ENCODE measurements at places on chromosomes 3 and 15.

GRCh38 chr3:48655606-48656005 lies 7.1 kb downstream of the CELSR3 start:
- no peak for DNase-seq

DNA sequence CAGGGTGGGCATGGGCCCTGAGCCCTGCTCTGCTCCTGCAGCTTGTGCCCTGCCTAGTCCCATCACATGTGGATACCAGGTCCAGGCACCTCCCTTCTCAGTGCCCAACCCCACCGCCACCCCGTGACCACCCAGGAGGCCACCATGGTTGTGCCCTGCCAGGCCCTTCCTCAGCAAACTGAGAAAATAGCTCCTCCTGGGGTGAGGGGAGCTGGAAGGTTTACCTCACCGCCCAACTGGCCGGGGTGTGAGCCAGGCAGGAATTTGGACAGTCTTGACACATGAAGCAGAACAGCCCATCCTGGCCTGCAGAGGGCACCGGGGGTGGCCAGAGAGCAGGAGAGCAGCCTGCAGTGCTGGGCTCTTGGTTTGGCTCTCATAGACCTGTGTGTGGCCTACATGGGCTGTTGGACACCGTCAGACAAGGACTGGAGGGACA lies 11.4 kb upstream of the C3orf22 start:
- no peak for DNase-seq

GRCh38 chr15:56371495-56372147 lies 6.4 kb downstream of the TEX9 start:
- no peak for DNase-seq

- no peak for DNase-seq
These were observed at the start of gene CCR5 for GRCh38 chr3:46370839-46371518. Gene CCR5, plus strand, starts transcription at chr3:46370946. Its CDS starts 1,957 bp downstream, at chr3:46372903.

DNA sequence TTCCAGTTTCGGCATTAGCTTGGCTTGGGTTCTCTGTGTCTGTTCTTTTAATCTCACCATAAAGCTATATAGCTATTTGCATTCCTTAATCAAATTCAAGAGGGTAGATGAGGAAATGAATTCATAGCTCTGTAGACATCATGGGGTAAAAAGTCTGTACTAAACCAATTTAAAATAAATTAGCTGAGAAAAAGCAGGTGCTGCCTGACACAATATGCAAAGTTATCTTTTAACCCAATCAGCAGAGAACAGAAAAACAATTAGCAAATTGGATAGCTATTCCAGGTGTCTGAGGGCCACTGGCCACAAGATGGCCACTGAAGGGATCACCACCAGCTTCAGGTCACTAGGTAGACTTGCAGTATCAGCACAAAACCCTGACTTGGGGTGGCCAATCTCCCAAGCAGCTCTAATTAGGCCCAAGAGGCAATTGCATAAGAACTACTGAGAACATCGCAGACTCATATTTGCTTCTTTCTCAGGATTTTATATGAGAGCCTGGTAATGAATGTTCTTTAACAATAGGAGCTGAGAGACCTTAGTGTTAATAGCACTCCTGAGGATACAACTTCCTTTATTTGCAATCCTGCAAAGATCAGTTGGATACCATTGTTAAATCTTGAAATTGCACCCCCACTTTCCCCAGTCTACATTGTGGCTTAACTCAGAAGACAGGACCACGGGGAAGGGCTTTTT lies 494.3 kb downstream of the PDCD6IP start:
- DNase-seq = no peak

DNA sequence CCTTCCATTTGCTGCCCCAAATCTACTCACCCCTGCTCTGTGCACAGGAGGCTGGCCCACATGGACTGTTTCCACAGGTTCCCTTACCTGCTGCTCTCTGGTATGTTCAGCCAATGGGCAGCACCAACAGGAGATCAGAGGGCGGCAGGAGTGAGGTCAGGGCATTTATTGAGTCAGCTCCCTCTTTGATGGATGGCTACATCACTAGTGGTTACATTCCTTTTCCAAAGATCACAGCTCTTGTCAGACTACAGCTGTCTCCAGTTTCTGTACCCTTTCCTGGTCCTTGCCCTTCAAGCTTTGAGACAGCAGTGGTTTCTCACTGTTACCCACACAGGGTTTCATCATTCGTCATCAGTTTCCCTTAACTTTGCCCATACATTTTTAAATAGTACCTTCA lies 325.1 kb downstream of the SUCLG2 start:
- DNase-seq = no peak

DNA sequence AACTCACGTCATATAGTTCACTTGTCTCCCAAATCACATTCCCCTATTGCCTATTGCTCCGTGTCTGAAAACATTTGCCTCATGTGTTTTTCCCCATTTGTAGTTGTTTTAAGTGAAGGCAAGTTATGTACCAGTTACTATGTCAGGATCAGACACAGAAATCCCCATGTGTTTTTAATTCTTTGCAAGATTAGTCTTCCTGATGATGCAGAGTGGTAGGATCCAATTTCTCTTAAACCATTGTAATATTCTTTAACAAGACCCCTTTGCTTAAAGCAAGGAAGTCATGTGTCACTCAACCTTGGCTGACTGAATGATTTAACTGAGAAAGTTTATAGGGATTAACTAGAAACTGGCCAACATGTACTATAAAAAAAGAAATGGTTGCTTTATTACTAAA lies 164.4 kb downstream of the OPA1 start:
- DNase-seq = no peak

DNA sequence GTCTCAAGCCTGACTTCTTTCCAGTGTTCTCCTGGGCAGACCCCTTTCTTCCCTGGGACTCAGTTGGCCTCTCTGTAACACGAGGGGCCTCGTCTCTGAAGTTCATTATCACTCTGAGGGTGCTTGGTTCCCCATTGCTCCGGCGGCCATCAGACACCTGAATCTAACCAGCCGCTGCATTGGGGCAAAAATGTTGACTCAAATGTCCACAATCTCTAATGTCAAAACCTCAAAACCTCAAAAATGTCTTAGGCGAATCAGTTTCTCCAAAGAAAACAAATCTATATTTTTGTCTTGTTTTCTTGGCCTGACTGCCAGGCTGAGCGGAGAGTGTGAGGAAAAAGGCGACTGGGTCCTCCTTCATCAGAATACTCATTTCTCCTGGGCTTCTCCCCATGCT lies 220.7 kb downstream of the VPS13C start:
- no peak for DNase-seq

- DNase-seq = no peak
These were observed 316.7 kb downstream of the CHL1 start for GRCh38 chr3:513301-513700.

- DNase-seq = no peak
These were observed 177.2 kb downstream of the TP63 start for GRCh38 chr3:189808246-189809007.

DNA sequence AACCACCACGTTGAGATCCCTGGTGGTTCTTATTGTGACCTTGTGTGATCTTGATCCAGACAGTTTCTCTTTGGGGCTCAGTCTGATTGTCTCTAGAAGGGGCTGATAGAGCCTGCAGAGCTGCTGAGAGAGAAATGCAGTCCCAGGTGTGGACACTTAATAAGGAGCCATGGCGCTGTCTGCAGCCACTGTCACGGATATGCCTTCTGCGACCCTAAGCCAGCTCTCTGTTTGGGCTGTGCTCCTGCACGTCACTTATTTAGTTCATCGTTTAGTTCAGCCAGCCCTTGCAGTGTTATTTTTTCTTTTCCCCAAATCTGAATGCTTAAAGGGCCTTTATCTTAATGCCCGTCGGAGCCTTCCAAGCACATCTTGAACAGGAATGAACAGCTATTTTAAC lies 12.0 kb downstream of the SLC6A1 start:
- DNase-seq = no peak

GRCh38 chr15:101264911-101265641 lies 12.2 kb downstream of the SELENOS start:
- DNase-seq = no peak

GRCh38 chr15:37872661-37873060 lies 61.8 kb upstream of the TMCO5A start:
- DNase-seq = peak; percentile 15

DNA sequence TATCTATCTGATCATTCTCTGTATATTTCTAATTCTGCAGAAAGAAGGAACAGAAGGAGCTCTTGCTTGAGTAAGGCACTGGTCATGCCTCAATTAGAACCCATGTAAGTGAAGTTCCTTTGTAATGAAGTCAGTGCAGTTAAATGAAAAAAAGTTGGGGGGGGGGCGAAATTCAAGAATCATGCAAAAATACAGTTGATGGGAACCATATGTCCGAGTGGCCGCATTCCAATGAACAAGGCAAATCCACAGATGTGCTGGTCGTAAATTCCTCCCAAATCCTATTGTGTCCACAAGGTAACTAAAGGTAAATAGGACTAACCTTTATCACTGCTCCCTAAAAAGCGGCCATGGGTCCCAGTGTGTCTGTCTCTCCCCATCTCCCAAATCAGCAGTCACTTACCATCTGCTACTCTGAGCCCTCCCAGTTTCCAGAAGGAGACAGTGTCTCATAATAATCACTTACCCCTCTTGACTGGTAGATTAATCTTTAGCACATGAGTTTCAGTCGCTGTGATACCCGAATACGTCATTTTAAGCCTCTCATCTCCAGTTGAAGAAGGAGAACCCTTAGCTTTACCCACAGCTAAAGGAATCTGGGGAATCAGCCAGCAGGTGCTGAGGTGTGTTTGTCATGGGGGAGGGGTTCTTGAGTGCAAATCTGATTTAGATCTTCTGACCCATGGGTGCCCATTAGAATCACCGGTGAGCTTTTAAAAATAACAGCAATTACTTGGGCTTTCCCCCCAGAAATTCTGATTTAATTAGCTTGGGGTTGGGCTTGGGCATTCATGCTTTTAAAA lies 56.3 kb upstream of the EPHB3 start:
- no peak for DNase-seq

GRCh38 chr3:16085410-16085809 lies 89.1 kb upstream of the GALNT15 start:
- no peak for DNase-seq

DNA sequence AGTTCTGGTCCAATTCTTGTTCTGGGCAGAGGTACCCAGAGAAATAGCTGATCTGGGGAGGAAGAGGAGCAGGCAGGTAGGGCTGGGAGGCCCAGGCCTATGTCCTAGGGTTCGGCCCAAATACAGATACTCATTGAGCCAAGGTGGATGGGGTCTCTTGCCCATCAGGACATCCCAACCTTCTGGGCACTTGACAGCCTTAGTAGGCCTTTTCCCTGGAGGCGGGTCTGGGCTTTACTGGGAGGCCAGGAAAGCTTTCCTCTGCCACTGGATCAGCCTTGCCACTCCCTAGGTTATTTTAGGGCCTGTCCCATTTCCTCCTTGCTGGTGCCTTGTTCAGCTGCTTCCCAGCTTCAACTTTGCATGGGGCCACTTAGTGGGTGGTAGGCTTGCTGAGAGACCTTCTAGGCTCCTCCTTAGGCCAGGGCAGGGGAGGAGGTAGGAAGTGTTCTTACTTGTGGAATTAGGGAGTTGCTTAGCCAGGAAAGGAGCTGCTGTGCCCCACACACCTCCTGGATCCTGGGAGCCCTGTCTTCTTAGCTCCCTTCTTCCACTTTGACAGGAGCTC lies 9.7 kb downstream of the TEX264 start:
- no peak for DNase-seq

- DNase-seq = no peak
These were observed 405.5 kb downstream of the ZNF385D start for GRCh38 chr3:21345382-21345976.

GRCh38 chr15:90761629-90762028 lies 44.5 kb downstream of the BLM start:
- no peak for DNase-seq

DNA sequence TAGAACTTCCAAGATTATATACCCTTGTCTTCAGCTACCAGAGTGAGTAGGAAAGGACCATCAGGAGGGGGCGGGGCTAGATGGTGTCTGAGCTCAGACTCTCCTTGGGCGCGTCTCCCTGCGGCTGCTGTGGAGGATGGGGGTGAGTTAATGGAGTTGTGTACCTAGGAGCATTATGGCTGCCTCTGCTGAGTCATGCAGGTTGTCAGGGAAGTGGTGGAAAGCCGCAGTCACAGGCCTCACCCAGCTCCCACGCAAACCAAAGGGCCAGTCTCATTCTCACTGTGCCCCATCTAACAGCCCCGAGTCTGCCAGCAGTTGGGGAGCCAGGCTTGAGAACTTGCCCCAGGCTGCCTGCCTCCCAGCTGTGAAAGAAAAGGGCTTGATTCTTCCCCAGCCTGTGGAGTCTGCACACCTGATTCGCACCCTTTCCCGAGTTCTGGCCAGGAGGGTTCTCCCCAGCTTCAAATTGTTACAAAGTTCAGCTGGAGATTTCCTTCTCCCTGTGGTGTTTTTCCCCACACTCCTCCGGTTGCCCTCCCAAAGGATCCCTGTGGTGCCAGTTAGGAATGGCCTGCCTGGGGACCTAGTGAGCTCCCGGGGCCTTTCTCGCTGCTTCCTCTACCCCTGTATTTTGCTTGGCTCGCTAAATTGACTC lies 143.3 kb downstream of the HCN4 start:
- DNase-seq = no peak

DNA sequence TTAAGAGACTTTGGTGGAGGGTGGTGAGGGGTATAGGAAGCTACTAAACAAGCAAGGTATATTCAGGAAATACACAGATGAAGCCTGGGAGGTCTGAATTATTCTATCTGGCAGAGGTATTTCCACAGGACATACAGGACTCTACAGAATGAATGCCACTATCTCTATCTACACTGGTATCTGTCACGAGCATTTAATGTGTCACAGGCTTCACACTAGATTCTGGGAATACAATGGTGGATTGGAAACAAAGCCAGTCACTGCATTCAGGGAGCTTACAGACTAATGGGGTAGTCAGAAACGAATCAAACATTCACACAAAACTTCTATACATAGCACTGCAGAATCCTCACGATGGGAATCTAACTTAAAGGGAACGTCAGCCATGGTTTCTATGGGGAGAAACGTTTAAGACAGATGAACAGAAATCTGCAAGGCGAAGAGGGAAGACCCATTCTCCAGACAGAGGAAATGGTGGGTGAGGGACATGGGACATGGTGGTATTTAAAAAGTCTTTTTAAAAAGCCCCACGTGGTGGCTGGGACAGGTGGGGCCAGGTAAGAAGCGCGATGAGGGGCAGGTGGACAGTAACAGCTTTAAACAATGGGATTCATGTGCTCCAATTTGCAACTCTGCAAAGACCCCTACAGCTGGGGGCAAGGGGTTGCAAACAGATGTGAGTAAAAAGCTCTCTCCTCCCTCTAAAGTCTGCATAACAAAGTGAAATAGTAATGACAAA lies 16.5 kb downstream of the LRIG1 start:
- DNase-seq = no peak

- no peak for DNase-seq
These were observed 23.3 kb downstream of the CCDC13 start for GRCh38 chr3:42749753-42750231.

GRCh38 chr3:87969620-87970019 lies 89.2 kb downstream of the CGGBP1 start:
- DNase-seq = no peak

Measured in NCI-H1092 (cell line).